ENCODE measurements at places on chromosomes 11 and 22.

GRCh38 chr11:33557201-33557600 lies 143.4 kb downstream of the C11orf91 start:
- DNase-seq: no peak

DNA sequence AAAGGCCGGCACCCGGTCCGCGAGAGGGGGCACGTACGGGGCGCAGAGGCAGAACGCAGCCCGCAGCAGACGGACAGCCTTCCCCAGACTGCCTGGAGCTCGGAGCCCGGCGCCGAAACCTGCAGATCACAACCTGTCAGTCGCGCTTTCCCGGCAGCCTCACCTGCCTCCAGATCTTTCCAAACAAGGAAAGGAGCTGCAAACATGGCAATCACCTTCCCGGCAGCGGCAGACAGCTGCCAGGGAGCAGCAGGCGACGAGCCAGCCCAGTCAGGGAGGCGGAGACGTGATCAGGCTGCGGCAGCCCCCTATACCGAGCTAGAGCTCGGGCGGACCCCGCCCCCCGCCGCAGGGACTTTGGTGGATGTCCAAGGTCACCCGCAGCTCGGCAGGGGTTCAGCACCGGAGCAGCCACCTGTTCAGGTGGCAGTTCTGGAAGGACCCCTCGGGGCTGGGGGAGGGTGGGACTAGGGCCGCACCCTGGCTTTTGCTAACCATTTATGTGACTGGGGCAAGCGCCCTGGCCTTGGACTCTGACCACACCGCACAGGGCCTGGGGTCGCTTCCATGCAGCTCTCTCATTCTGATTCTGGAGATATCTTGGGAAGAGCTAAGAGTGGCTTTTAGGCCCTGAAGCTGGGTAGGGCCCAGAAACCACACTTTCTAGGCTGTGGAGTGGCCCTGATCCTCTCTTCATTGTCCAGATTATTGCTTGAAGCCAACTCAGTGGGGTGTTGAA lies 143.8 kb downstream of the NECTIN1 start:
- no peak for DNase-seq

- DNase-seq: no peak
Observed at GRCh38 chr22:31082606-31083376, 1.7 kb downstream of the SMTN start.

DNA sequence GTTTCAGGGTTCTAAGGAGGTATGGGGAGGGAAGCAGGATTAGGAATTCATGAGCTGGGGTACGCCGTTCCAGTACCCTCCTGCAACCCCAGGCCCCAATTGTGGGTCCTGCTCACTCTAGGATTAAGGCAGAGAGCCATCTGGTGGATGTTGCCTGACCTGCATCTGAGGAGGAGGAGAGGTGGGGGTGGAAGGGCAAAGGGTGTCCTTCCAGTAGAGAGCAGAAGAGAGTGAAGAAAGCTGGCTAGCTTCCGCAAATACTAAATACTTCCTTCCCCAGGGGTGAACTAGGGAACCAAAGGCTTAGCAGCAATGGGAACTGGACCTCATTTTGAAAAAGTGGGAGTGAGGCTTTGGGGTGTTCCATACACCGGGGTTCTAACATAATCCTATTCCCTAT lies 10.6 kb downstream of the LRRC51 start:
- no peak for DNase-seq

GRCh38 chr11:134837166-134837886 lies 425.3 kb upstream of the B3GAT1 start:
- no peak for DNase-seq

- no peak for DNase-seq
Observed at GRCh38 chr11:68584097-68584496, 100.2 kb upstream of the GAL start.

GRCh38 chr11:62604460-62605120 lies 2.9 kb upstream of the MTA2 start:
- DNase-seq: no peak

DNA sequence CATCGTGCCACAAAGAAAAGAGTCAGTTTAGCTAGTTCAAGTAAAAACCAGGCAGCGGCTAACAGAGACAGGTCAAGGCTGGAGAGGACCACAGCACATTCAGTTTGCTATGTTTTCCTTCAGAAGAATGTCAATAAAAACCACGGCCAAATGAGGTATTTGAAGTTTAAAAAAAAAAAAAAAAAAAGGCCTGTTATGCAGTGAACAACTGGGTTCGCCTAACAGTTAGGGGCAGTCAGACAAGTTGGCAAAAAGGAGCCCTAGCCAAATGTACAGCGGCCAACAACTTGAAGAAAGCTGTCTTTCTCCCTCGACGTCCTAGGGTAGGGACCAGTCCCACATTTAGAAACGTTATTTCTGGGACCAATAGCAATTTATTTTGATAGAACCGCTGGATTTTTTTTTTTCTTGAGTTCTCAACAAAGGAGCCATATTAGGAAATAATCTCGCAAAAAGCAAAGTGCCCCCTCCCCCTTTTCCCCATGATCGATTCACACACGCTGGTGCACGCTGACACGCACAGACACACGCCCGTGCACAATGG lies 237.8 kb downstream of the TTC28 start:
- no peak for DNase-seq

GRCh38 chr22:37388538-37388937 lies 38.7 kb downstream of the ELFN2 start:
- DNase-seq: no peak

Data from NCI-H1417 treated with DMSO at 0.1 percent for 48 hours (cell line).